ENCODE measurements at places on chromosomes 16 and 17. TPM values are rescaled to one million over a fixed set of nuclear protein-coding genes. Genes with fewer than 3 reads are reported as not detected.
A peak's percentile ranks its signal among the peaks of the same experiment; 100 is the strongest.

- DNase-seq, result no peak
Observed at GRCh38 chr16:31050280-31051030, 17.1 kb downstream of the STX4 start.

DNA sequence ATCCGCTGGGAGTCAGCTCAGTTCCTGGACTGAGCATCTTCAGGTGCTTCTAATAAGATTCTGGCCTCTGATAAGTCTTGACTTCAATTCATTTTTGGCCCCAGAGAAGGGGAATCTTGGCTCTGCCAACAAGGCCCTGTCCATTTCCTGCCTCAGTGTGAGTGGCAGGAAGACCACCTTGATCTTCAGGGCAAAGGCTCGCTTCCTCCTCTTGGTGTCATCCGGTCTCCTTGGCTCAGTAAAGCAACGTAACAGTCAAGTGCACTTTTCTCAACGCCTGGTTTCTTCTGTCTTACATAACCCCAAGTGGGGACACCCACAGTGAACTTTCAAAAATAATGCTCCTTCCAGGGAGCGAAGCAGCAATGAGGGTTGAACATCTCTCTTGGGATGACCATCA, 169.8 kb downstream of the PRKCB start:
- no peak for DNase-seq

DNA sequence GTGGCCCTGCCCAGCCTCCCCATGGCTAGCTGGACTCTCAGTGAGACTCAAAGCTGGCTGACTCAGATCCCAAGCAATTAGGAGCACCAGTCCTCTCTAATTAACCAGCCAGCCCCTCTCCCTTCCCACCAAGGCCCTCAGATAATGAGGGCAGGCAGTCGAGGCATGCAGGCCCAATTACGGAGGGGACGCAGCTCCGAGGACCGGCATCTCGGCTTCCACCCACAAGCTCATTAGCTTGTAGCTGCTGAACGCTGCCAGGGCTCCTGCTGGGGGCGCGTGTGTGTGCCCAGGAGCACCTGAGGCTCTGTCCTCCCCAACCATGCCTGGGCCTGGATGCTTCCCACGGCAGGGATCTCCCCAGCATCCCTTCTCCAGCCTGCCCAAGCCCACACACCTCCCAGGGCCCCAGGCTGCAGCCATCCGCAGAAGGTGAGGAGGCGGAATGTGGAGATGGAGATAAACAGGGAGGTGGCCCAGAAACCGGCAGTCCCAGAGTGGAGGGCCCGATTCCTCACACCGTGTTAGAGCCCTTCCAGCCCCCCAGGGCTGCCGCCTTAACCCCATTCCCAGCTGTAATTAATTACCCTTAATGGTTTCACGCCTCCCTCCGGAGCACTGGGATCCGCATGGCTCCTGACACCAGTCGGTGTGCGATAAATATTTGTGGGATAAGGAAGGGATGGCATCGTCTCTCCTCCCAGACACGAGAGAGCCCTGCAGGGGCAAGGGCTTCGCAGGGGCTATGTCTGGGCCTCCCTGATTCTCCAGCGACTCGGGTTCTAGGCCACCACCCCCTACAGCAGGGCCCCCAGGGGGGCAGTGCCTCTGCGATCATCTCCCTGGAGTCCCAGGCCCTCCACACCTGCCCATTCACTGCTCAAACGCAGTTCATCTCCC, 42.2 kb downstream of the RPH3AL start:
- DNase-seq, result no peak

- no peak for DNase-seq
Observed at GRCh38 chr17:63544467-63545301, 5.6 kb upstream of the DCAF7 start.

- no peak for DNase-seq
Observed at GRCh38 chr16:12010388-12011251, 34.1 kb downstream of the SNX29 start.

DNA sequence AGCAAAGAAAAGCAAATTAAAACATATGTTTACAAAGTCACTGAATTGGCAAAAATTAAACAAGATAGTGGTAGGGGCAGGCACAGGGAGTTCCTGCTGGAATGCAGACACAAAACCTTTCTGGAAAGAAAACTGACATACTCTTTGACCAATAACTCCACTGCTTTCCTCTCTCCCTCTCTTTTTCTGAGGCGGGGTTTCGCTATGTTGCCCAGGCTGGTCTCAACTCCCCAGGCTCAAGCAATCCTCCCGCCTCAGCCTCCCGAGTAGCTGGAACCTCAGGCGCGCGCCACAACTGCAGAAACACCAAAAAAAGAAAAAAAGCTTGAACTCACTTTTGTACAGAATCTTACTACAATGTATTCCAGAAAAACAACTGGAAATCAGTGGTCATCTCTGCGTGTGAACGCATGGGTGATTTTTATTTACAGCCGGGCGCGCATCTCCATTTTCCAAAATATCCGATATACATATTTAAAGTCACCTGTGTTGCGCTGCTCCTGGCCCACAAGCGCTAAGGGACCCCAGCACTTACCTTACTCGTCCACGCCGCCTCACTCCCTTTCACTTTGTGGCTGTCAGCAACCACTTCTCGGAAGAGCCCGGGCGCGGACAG, 480 bp downstream of the TXNL4B start:
- DNase-seq, result peak; percentile 40

DNA sequence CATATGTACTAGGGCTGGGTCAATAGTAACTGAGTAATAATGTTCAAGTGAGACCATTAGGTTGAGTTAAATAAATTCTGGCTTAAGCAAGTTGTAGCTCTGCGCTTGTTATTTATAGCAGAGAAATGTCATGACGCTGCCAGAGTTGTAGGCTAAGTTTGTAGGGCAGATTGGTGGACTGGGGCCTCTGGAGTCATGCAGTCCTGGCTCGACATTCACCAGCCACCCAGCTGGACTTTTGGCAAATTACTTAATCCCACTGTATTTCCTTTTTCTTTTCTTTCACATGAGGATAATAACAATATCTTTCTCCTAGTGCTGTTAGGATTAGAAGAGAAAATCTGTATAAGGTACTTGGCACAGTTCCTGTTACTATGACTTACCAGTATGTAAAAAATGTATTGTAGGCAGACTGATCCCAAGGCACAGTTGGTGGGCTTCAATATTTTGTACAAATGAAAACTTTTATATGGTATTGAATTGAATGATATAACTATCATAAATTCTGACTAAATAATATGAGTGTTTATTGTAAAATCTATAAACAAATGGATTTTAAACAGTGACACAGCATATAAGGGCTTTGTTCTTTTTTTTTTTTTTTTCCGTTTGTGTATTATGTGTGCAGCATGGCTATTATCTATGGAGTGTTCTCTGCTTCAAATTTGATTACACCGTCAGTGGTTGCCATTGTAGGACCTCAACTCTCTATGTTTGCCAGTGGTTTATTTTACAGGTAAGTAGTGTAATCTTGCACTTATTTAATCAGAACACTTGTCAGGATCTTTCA, 2.6 kb downstream of the MFSD11 start:
- no peak for DNase-seq

GRCh38 chr17:59002848-59003247, 103.8 kb downstream of the TRIM37 start:
- DNase-seq, result no peak

DNA sequence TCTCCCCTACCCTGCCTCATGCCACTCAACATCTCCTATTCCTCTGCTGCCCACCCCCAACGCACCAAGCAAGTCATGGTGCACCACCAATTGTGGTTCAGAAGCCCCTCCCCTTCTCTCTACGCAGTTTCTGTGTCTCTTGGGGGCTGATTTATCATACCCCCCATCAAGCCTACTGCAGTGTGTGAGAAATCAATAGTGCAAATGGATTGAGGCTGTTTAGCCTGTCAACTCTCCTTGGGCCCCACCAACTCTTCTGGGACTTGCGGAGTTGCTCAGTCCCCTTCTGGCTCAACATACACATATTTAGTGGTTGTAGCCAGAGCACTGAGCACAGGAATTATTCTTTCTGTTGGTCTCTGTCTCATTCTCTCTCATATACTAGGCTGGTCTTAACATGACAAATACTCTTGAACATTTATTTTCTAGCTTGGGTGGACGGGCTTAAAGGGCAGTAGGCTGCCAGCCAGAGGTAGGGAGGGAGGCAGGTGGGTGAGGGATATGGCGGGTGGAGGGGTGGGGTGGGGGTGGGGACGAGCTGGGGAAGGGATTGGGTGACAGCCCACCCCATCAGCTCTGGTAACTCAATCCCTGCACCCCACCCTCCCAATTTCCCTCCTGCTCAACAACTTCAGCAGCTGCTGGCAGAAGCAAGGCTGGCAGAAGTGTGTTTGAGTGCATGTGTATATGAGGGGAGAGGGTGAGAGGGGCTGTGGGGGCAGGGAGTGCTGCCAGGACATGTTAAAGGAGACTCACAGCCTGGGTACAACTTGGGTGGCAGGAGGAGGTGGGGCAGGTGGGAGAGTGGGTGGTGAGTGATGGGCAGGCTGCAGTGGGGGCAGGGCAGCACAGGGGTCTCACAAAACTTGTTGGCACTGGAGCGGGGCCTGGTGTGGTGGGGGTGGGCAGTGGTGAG, 4.9 kb downstream of the RARA start:
- DNase-seq, result no peak

DNA sequence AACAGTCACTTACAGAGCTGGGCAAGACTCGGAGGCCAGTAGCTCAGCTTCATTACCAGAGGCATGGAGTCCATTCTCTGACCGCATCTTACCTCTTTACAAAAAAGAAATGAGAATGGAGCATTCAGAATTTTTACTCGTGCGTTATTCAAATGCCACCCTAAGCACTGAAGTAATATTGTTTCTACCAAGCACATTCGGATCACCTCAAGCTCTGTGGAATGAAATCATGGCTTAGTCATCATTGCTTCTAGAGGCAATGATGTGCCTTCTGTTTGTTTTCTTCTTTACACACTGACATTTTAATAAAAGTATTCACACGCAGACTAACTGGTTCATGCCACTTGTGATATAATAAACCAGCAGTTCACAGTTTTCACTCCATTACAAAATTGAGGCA, 206.8 kb downstream of the PHKB start:
- DNase-seq, result no peak

DNA sequence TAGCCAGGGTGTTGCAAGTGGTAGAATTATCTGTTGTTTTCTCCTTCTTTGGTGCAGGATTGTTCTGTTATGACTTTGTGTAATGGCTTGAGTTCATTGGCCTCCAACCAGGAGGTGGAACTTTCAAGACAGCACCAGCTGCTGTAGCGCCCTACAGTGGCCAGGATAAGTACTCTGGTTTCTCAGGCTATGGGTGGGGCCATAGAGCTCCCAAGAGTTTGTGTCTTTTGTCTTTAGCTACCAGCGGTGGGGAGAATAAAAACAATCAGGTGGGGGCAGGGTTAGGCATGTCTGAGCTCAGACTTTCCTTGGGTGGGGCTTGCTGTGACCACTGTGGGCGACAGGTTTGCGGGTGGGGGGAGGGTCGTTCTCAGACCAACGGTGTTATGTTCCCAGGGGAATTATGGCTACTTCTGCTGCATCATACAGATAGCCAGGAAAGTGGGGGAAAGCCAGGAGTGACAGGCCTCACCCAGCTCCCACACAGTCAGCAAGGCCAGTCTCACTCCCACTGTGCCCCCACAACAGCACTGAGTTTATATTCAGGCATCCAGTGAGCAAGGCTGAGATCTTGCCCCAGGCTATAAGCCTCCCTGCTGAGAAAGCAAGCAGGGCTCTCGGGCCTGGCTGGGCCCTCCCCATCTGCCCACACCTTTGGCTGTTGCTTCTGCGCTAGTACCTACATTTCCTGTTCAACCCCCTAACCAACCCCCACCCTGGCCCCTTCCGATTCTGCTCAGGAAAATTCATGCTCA, 15.4 kb downstream of the ABCA10 start:
- DNase-seq, result no peak

- no peak for DNase-seq
Observed at GRCh38 chr17:74215342-74215727, 2.0 kb downstream of the TTYH2 start.

DNA sequence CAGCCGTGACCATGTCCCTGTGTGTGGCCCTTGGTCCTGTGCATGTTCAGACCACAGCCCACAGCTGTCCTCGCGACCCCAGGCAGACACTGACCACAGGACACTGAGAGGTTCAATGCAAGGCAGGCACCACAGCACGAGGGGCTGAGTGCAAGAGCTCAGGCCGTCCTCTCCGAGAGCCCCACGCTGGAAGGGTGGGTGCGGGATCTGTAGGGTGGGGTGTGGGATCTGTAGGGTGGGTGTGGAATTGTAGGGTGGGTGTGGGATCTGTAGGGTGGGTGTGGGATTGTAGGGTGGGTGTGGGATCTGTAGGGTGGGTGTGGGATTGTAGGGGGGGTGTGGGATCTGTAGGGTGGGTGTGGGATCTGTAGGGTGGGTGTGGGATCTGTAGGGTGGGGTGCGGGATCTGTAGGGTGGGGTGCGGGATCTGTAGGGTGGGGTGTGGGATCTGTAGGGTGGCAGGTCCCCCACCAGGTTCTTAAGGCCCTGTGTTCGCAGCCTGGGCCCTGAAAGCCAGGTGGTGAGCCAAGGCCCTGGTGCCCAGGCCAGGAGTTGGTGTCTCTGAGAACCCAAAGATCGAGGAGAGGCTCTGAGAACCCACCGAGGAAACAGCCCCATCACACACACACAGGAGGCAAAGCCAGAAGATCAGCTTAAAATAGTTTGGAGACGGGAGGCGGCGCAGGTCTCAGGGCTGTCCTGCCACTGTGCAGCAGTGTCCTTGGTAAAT, 48.2 kb downstream of the METRNL start:
- no peak for DNase-seq

- no peak for DNase-seq
Observed at GRCh38 chr17:2649191-2649590, 55.7 kb downstream of the PAFAH1B1 start.

- no peak for DNase-seq
Observed at GRCh38 chr16:23160082-23160481, 10.8 kb upstream of the USP31 start.

KRTAP1-5 gene
- total RNA-seq, result not detected

ADAD2 gene
- not detected for total RNA-seq

HS3ST3A1 gene
- 0.61 TPM for total RNA-seq

EIF4A3 gene
- total RNA-seq, result 125 TPM

KARS1 gene
- total RNA-seq, result 207 TPM

SLC16A13 gene
- total RNA-seq, result 10.4 TPM

NPIPA8 gene
- total RNA-seq, result 1.3 TPM

KRT222 gene
- total RNA-seq, result not detected

EVPL gene
- total RNA-seq, result 59.7 TPM

SLC9A5 gene
- total RNA-seq, result 2.4 TPM

SLC16A11 gene
- not detected for total RNA-seq

CHP2 gene
- total RNA-seq, result not detected

TEX19 gene
- total RNA-seq, result not detected

Data from Calu3 (cell line).